Suppressor macrophage treated with lipopolysaccharide for 1 hour (primary cell): ENCODE measurements at places on chromosomes 2 and 18.

DNA sequence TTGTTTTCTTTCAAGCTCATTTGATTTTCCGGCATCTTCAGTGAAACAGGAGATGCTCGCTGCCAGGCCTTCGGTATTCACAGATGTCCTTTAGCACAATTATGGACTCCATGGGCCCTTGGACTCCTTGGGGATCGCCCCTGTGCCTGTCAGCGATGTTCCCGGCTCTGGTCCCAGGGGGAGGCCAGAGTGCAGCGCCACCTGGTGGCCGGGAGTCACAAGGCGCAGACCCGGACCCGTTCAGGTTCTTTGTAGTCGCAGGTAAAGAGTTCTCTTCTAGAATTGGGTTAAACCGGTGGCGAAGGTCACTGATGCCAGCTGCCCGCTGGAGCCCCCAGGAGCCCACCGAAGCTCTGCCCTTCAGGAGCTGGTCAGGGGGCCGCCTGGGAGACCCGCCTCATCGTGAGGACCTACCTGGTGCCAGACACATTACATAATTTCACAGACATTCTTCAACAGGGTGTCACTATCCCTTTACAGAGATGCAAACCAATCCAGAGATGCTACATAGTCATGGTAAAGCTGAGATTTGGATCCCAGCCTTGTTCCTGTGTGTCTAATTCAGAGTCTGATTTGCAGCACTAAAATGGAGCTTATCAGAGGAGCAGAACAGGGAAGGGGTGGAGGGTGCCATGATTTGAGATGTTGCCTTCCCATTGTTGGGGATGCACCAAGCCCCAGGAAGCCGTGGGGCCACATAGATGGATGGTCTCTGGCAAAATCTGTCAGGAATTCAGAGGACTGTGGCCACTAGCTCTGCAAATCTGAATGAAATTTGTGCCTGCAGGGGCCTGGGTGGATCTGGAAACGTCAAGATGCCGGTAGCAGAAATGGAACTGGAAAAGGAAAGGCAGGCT lies 6.0 kb upstream of the INPP5D start:
- peak; percentile 90 for DNase-seq

DNA sequence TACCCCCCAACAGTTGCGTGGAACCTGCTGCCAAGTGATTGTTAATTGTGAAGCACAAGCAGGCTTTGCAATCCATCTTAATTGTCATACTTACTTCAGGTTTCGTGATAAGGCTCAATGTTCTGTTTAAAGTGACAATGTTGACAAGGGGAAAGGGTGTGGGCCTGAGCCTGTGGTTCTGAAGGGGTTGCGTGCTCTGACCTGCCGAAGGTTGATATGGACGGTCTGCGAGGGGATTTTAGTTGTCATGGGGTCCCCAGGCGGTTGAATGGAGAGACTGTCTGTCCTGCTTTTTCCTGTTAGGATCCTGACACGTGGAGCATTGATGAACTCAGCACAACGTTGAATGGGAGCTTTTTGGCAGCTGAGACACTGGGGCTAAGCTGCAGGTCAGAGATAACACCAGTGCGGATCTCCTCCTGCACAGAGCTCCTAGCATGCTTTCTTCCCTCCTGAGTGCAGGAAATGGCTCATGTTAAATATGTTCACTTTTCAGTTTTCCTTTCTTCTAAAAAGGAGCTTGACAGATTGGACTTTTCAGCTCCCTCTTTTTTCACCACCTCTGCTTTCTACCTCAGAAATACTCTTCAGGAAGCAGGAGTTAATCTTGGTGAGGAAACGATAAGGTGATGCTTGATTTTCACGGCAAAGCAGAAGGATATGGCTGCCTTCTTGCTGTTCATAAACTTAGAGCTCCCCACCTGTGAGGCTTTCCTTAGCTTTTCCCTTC lies 62.9 kb upstream of the ZEB2 start:
- no peak for DNase-seq

- DNase-seq, result peak; percentile 59
Measured at GRCh38 chr2:38740851-38741731, 10.1 kb downstream of the SRSF7 start.

GRCh38 chr2:113848758-113849415 lies 41.0 kb upstream of the ACTR3 start:
- peak; percentile 38 for DNase-seq

DNA sequence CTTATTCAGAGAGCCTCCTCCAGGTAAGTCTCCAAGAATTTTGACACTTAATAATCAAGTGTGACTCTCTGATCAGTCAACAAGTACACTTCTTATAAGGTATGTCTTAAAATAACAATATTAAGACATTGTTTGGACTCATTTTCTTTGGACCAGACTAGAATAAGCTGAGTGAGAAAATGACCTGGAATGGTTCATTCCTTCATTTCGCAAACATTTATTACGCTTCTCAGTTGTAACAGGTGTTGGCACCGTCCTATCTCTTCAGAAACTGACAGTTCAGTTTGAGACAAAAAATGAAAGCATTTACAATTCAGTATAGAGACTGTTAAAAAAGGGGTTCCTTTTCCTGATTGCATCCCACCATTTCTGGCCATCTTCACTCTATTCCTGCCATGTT lies 46.6 kb downstream of the TSPYL6 start:
- no peak for DNase-seq

DNA sequence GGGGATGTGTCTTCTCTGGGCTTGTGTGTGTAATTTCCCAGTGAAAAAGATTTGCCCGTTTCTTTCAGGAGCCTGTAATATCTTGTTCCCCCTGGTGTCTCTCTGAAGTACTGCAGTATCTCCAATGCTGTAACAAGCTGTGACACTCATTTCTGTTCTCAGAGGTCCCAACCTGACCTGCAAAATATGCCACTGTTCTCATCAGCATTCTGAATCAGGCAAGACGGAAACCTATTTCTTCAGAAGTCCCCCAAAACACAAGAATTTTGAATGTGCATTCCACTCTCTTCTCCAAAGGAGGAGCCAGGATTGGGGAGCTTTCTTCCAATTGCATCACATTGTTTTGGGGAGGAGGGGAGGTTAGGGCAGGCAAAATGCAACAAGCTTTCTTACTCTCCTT lies 77.0 kb upstream of the CNGA3 start:
- peak; percentile 78 for DNase-seq

DNA sequence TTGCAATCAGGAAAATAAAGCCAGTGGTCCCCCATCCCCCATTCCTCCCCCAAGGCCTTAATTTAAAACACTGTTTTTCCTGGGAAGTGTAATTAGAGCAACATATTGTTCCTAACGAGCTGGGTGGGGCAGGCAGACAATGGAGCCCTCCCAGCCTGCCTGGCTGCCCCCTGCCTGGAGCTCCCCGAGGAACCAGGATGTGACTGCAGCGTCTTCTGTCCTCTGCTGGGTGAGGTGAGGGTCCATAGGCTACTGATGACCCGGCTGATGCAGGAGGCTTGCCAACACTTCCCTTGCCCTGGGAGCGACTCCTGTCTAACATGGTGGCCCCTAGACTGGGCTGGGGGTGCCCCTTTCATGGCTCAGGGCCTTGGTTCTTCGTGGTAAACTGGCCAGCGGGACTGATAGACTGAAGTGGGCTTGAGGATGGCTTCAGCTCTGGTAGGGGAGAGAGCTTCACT lies 152.4 kb downstream of the DYSF start:
- no peak for DNase-seq

DNA sequence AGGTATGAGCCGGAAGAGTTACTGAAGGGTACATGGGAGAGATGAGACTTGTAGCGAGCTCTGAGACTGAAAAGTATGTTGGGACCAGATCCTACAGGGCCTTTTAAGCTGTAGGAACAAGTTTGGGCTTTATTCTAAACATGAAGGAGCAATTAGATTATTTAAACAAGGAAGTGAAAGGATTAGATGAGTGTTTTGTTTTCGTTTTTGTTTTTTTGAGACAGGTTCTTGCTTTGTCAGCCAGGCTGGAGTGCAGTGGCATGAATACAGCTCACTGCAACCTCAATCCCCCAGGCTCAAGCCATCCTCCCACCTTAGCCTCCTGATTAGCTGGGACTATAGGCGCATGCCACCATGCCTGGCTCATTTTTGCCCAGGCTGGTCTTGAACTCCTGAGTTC lies 110.7 kb downstream of the C1D start:
- no peak for DNase-seq

DNA sequence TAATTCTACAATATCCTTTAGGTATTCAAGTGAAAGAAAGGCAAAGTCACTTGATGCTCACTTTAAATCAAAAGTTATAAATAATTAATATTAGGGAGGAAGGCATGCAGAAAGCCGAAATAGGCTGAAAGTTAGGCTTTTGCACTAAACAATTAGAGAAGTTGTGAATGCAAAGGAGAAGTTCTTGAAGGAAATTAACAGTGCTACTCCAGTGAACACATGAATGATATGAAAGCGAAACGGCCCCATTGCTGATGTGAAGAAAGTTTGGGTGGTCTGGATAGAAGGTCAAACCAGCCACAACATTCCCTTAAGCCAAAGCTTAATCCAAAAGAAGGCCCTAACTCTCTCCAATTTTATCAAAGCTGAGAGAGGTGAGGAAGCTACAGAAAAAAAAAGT lies 103.1 kb upstream of the CXCR4 start:
- no peak for DNase-seq

DNA sequence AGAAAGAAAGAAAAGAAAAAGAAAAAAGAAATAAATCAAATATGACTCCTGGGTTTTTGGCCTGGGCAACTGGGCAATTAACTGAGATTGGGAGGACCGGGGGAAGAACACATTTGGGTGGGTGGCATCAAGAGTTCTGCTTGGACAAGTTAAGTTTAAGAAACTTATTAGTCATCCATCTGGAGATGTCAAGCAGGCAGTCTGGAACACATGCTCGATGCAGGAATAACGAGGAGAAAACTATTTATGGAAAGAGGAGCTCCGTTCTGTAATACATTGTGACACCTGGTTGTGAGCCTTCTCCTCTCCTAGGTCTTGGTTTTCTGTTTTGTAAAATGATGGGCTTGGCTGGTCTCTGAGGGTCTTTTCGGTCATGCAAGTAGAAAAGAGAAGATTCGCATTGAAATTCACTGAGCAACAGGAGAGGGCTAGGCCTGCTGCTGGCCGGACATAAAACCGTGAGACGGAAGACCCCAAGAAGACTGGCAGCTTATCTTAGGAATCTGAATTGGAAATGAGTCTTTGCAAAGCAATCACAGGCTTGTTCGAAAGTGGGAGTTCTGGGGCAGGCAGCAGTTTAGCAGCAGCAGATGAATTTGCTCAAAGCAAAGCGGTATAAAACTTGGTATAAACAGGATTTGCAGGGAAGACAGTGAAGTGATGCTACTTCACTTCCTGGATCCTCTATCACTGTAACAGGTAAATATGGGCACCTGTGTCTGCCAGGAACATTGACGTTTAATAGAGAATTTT lies 51.4 kb downstream of the E2F6 start:
- DNase-seq, result no peak

DNA sequence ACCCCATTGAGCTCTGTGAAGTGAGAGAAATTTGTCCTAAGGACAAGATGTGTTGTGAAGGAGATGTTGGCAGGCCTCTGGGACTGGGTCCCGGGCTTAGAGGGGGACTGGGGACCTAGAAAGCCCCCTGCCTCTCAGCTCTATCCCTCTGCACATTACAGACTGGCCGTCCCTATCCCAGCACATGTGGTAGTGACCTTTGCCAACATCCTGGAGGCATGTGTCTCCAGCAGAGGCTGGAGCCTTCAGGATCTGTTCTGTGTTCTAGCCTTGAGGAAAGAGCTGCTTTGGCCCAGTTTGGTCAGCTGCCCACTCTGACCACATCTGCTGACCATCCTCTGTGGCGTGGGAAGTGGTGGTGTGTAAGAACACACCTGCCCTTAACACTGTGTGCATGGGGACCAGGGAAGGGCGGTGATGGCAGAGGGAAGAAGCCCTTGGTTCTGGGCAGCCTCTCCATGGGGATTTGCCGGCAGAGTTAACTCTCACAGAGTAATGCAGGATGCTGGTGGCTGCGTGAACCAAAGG lies 33.4 kb downstream of the NCK2 start:
- DNase-seq, result no peak

DNA sequence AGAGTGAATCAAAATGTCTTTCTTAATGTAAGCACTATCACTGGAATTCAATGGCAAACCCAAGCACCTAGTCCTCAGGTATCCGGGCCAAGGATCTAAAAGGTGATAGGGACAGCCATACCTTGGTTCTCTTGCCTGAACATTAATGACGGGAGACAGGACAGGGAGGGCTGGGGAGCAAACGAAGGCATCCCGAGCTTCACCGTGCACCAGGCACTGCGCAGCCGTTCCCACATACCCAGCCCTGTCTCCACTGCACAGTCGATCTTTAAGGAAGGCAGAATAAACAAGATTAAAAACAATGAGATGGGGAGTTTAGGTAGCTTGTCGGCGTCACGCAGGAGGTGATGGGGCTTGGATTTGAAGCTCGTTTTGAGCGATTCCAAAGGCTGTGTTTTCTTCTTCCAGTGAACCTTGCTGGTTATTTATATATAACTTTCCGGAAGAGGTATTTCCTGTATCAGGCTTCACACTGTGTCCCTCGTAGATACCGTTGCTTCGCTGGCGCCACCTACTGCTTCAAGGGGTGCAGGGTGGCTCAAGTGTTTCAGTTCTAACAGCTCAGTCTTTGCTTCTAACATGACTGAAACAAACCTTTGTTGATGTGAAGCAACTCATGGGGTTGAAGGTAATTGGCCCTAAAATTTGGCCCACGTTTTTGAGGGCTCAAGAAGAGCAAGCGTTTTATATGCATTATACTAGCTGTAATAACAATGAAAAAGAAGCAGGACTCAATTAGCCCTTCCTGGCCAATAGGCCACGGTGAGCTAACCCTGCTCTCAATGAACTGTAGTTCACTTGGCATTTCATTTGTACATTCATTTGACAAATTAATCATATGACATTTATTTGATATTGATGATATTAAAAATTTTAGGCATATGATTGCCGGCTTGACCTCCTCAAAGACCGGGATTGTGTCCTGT lies 77.4 kb downstream of the DCDC2C start:
- peak; percentile 59 for DNase-seq

DNA sequence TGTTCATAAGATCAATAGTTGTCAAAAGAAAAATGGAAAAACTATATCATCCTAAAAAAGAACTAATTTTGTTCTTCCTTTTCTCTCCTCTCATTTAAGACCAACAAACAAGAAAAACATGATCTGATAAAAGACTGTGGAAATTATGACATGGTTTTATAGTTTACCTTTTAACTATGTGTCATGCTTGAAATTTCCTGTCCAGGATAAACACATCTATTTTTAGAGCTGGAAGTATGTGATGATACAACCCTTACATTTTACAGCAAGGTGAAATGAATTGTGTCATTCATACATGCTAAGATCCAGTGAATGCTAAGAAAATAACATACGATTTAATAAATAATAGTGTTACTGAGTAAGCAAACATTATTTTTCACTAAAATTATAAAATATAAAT lies 89.9 kb downstream of the GULP1 start:
- DNase-seq, result no peak

DNA sequence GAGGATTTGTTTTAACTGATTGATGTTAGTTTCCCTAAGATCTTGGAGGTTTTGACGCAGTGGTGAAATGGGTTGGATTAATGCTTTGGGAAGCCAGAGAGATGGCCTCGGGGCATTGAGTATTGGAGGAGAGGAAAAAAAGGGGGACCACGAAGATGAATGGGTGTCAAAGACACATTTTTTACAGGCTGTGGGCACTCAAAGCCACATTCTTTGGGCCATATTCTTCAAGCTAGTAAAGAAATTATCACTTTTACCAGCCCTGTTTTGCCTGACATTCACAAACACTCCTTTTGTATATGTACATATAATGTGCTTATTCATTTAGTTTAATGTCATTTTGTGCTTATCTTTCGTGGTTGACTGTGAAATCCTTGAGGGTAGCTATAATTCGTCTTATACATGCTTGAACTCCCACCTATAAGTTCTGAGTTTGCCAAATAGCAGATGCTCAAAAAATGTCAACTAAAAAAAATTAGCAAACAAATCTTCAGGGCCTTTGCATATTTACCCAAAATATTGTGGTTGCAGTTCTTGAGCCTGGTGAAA lies 146.3 kb downstream of the ARL6IP6 start:
- DNase-seq, result no peak

GRCh38 chr2:32756074-32756727 lies 128.4 kb downstream of the TTC27 start:
- no peak for DNase-seq
